ENCODE measurements at places on chromosomes 5 and 9.

DNA sequence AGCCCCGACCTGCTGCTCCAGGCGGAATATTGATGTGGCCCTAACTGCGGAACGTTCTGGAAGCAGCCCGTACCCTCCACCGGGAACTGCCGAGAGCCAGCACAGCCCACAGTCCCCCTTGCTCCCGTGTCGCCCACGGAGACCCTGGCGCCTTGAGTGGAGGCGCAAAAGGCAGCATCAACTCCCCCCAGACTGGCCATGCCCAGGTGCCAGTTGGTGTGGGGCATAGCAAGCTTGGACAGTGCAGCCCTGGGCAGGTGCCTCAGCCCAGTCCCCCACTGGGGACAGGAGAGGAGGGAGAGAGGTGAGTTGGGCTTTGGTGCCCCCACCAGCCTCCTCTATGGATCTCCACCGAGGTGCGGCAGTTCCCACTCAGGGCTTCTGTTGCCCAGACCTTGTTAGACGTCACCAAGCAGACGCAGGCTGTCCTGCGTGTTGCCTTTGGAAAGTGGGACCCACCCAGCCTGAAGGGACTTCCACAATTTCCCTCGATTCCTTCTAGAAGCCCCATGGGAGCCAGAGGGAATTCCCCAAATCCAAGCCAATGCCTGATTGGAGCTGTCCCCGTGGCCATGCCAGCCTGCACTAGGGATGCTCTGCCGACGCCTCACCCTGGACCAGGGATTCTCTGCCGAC is 19.8 kb upstream of the NRARP start:
- DNase-seq: peak; percentile 36

DNA sequence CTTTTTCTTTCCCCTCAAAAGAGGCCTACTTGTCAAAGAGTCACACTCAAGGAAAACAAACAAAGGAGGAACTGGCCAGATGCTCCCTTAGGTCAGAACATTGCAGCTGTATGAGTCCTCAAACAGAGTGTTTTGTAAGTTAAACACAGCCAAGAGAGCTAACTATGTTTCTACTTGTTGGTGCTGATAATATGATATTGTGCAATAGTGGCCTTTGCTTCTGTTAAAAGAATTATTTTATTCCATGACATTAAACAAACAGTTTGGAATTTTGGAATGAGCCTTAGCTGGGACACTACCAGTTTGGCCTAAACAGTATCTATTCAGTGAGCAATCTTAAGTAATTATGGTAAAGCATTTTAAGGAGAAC is 56.0 kb upstream of the TPD52L3 start:
- no peak for DNase-seq

GRCh38 chr5:343461-344401 is 22.2 kb downstream of the AHRR start:
- peak; percentile 83 for DNase-seq

- no peak for DNase-seq
Measured at GRCh38 chr5:17359451-17360011, 138.5 kb upstream of the TAF11L2 start.

GRCh38 chr9:134225816-134226215 is 61.5 kb upstream of the RNU6ATAC start:
- no peak for DNase-seq

DNA sequence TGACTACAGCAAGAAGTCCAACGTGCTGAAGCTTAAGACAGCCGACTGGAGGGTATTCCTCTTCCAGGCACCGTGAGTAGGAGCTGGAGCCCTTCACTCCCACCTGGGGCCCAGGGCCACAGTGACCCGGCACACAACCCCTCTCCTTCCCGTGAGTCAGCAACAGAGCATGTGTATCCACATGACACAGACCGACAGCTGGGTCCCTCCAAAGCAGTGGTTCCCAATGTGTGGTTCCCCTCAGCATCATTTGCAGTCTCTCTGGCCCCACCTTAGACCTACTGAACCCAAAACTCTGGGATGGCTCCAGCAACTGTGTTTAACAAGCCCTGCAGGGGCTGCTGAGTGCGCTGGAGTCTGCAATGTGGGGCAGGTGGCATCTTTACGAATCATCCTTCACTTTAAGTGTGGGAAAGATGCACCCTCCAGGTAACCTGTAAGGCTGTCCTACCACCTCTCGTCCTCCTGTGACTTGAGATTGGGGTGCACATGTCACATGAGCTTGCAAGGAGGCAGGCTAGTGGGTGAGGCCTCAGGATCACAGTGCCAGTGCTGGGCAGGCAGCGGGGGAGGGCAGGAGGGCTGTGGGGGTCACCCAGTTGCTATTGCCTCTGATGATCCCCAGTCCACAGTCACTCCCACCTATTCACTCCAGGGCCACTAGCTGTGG is 42.2 kb downstream of the PSD2 start:
- no peak for DNase-seq

DNA sequence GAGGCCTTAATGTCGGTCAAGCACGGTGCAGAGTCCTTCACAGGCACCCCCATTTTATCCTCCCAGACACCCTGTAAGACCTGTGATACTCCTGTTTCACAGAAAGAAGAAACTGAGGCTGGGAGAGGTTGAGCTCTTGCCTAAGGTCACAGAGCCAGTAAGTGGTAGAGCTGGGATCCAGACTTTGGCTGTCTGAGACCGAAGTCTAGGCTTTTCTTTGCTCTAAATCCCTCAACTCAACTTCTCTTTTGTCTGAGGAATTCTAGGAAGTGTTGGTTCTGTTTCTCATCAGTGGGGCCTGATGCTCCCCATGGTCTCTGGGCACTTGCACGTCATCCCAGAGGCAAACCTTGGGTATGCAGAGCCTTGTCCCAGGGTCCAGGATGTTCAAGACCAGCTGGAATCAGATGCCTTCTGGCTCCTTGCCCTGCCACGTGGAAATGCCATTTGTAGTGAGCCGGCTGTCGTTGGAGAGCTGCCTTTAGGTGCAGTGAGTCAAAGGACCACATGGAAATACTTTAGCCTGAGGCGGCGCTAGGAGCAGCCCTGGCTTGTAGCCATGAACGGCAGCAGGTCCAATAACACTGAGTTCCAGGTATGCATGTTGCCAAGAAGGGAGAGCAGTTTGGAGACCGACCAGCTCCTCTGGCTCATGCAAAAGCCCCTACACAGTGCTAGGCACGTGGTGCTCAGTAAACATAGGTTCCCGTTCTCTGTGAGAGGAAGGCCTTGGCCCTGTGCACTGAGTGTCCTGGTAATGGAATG is 9.2 kb downstream of the DCANP1 start:
- peak; percentile 55 for DNase-seq

- no peak for DNase-seq
Measured at GRCh38 chr9:90515510-90515909, 127.1 kb downstream of the DIRAS2 start.

GRCh38 chr5:932628-933250 is 40.1 kb downstream of the TRIP13 start:
- no peak for DNase-seq

- no peak for DNase-seq
Measured at GRCh38 chr5:5342784-5343183, 79.7 kb upstream of the ICE1 start.

GRCh38 chr5:16179936-16180788 is 571 bp upstream of the MARCHF11 start:
- DNase-seq: peak; percentile 69

DNA sequence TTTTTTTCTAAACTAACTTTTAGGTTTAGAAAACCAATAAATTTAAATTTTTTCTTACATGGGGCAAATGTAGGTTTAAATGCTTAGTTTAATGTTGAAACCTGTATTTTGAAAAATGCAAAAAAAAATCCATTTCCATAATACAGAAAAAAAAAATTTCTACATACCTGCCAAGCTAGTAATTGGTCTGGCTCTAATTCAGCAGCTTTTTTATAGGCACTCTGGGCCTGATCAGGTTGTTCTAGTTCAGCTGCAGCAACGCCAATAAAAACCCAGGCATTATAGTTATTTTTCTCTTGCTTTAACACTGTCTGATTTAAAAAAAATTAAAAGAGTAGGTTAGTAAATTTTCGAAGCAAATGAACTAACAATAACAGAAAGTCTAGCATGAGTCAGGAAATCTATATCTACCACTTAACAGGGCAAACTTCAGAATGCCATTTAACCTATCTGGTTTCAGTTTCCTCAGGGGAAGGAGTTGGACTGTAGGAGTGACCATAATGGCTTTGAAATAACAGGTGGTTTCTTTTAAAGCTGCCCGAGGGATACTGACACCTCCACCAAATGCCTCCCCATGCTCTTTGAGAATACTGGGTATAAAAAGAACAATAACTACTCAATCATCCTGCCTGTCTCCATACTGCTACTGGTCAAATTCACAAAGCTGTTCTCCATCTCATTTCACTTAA is 11.6 kb downstream of the SKIC3 start:
- DNase-seq: no peak

DNA sequence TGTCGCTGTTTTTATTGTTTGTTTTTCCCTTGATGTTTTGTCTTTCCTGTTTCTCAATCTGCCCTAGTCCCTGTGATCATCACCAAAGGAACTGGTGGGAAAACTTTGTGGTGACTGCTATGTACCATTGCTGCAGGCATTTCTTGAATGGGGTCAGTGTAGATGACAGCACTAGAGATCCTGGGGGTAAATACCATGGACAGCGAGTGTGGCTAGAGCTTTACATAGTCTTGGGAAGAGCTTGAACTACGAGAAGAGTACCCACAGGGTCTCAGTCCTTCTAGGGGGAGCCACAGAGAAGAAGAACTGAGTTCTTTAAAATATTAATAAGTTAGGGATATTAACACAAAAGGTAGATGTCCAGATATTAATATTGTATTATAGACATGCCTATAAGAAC is 138.8 kb downstream of the PAM start:
- peak; percentile 59 for DNase-seq

- DNase-seq: peak; percentile 95
Measured at GRCh38 chr5:132822650-132823480, 7.6 kb downstream of the SHROOM1 start.

DNA sequence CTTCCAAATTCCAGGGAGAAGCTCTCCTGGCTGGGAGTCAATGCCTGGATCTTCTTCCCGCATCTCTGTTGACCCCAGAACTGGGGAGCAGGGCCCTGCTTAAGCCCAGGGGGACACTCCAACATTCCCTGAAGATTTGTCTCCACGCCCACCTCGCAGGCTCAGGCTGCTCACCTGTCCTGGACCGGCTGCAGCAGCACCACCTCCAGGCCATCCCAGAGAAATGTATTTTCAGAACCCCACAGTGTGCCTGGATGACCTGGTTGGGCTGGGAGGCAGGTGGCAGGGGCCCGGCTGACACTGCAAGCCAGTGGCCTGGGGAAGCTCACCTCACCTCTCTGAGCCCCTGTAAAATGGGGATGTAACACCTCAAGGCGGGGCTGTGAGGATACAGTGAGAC is 27.1 kb upstream of the ZBTB43 start:
- peak; percentile 88 for DNase-seq

DNA sequence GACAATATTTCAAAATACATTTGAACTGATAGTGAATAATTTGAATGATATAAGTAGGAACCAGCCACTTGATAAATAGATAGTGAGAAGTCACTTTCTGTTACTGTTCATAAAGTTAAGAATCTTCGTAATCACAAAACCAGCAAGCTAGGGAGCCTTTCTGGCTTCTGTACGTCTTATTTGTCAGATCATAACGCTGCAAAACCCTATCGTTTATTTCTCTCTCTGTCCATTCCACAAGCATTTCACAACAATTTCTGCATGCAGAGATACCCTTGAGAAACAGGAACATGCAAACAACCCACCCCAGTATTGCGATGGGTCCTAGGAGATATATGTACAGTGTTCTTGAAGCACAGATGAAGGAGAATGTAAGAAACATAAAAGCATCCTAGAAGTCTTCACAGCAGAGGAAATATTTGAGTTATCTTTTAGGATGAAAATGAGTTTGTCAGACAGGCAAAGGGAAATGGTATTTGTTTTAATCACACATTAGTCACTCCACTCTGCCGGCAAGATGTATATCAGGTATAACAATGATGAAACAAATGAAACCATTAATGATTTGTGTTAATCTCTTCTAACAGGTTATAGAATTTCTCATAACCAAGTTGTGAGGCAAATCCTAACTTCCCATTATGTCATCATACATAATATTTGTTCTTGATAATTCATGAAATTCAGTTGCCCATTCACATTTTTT is 668.7 kb upstream of the FTMT start:
- DNase-seq: no peak

DNA sequence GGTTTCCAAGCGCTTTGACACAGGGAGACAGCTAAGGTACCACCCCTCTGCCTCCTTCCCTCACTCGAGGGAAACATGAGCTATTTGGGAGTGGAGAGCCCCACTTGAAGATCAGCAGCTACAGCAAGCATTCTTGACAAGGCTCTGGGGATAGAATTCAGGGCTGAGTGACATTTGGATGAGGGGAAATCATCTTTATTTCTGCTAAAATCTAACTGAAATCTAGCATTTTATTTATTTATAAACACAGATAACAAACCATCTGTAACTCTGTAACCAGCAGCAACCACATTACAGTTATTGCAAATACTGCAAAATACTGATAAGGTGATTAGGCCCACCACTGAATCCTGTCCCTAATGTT is 22.4 kb downstream of the RNF130 start:
- no peak for DNase-seq

DNA sequence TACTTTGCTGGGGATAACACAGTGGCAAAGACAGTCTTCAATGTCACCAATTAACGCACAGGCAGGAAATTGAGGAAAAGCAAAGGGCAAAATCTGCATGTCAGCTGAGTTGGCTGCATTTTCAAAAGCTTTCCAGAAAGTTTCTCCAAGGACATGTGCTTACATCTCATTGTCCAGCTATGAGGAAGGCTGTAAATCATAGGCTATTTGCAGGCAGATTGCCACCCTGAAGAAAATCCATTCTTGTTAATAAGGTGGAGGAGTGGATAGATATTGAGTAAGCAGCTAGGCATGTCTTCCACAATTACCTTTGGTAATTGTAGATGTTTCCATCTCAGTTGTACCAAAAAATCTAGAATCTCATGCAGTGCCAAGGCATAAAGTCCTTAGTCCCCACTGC is 278.0 kb upstream of the NUDT12 start:
- no peak for DNase-seq

- peak; percentile 71 for DNase-seq
Measured at GRCh38 chr9:121268851-121269641, 1.1 kb downstream of the GSN start.

DNA sequence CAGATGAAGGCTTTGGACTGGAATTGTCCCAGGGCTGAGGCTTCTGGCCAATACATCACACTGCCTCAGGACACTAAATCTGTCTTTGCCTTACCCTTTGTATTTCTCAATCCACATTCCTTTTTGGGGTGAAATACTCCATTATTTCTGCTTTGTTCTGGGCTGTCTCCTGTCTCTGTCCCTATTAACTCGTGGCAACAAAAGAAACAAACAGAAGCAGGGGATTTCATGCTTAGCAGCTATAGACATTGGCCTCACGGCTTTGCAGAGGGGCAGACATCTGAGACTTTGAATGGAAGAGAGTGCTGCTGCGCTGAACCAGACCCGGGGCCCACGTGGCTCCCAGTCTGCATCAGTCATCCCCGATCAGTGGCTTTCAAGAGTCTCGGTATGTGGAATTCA is 129.7 kb downstream of the ARL15 start:
- DNase-seq: peak; percentile 44

- DNase-seq: no peak
Measured at GRCh38 chr5:112548246-112548881, 129.3 kb upstream of the EPB41L4A start.

GRCh38 chr5:40743771-40744170 is 12.0 kb downstream of the TTC33 start:
- DNase-seq: no peak
